ENCODE measurements at places on chromosomes 7 and 10.

- no peak for DNase-seq
These were observed 145.0 kb upstream of the ZNF32 start for GRCh38 chr10:43793704-43794103.

DNA sequence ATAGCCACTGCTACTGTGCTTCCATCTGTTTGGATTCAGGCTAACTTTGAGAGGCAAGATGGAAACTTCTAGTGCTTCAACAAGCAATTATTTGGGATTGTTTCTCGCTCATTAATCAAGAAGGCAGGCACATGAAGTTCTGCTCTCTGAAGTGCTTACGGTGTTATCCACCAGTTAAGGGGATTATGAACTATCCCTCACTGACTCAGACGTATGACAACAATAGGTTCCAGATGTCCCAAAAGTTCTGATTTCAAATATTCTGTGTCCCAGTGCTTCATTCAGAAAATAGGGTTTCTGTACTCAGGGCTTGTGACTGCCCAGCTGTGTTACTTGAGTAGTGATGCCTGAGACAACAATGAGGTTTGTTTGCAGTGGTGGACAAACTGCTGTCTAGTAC is 81.0 kb downstream of the HACD1 start:
- no peak for DNase-seq

GRCh38 chr10:71216751-71217265 is 4.4 kb downstream of the UNC5B start:
- DNase-seq, result no peak

DNA sequence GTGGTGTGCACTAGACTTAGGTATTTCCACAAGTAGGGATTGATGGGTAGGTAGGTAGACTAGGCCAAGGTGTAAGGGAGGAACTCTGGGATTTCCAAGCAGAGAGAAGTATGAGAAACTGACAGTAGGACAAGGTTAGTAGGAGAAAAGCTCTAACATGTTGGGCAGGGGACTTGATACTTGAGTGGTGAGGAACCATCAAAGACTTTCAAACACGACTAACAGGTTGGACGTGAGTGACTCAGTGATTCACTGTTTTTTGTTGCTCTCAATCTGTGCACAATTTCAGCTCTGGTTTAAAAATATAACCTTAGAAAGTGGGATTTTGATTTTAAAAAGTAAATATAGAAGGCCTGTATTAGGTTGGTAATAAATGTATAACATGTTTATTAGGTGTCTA is 44.4 kb downstream of the KLHDC10 start:
- no peak for DNase-seq

GRCh38 chr10:119608316-119609155 is 11.8 kb upstream of the TIAL1 start:
- DNase-seq, result no peak
